ENCODE measurements at places on chromosomes 11 and 22. TPM values are rescaled to one million over a fixed set of nuclear protein-coding genes. Genes with fewer than 3 reads are reported as not detected.

GRCh38 chr11:75142714-75143419, 8.0 kb upstream of the SLCO2B1 start:
- DNase-seq: peak; percentile 88

FBLN1 gene
- 307 TPM for total RNA-seq

SLC22A6 gene
- total RNA-seq: not detected

GRCh38 chr11:27158456-27159334, 118.1 kb downstream of the BBOX1 start:
- no peak for DNase-seq

DNA sequence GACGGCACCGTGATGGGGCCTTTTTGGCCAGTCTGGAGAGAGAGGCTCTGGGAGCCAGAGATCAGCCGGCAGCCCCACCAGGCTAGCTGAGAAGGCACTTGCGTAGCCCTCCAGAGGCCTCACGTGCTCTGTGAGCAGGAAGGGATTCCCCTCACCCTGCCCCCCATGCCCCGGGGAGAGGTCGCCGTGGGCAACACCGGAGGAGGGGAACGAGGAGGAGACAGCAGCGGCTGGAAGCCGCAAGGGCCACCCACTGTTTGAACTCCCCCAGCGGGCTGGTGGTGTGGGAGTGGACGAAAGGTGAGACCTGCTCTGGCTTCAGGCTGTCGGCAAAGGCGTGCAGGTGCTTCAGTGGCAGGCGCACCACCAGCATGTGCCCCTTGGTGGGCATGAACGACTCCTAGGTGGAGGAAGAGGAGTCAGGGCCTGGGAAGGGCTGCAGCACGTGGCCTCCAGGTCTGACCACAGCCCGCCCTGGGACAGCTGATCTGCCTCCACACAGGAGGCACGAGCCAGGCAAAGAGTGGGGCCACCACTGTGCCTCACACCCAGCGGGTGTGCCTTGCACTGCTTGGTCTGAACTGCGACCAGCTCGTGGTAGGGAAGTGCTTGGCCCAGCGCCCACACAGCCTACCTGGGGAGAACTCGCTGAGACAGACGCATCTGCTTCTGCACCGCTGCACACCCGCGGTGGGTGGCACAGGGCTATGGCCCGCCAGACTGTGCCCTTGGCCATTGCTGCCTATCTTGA, 99.9 kb downstream of the MED15 start:
- DNase-seq: peak; percentile 51

GRCh38 chr22:47294576-47294975, 532.1 kb downstream of the TBC1D22A start:
- no peak for DNase-seq

DNA sequence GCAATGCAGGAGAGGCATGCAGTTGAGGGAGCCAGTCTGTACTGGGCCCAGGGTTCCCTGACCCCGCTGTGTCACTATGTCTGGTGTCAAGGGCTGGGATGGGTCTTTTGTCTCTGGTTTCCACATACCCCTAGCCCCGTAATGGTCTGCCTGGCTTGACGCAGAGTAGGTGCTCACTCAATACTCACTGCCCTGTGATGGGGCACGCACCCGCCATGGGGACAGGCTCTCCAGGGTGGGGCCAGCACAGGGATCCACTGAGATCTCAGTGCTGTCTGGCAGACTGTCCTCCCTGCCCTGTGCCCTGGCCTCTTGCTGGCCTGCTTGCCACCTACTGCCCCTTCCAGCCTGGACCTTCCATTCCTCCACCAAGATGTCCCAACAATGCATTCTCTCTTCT, 101.7 kb upstream of the CD82 start:
- DNase-seq: no peak

MS4A7 gene
- 315 TPM for total RNA-seq

DNA sequence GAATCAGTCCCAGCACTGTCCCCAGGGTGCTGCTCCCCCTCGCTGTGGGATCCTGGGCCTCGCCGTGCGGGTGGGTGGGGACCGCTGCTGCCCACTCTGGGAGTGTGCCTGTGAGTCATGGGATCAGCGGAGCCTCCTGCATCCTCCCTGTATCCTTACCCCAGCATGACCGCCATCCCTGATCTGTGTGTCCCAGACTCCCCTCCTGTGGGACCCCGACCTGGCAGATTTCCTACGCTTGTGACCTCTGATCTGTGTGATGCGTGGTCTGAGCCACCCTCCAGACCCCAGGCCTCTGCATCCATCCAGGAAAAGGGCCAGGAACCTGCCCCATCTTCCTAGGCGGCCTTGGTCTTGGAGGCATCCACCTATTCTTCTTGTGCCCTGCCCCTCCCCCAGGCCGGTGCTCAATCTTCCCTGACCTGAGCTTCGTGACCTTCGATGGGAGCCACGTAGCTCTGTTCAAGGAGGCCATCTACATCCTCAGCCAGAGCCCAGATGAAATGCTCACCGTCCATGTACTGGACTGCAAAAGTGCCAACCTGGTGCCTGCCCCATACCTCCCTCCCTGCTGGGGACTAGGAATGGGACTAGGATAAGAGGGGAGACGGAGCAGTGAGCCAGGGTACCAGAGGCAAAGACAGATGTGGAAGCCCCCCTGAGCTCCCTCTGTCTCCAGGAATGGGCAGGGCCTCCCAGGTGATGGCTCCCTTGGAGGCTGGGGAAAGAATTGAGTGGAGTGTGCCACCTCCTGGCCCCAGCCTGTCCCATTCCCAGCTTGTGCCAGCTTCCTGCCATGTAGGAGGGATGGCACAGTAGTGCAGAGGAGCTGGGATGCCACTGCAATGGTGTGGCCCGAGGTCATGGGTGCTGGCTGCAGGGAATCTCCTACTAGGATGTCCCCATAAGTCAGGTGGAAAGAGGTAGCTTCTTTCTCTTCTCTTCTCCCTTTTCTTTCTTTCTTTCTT, 65.4 kb downstream of the OTOG start:
- DNase-seq: peak; percentile 28

GRCh38 chr11:116598556-116598955, 174.2 kb downstream of the BUD13 start:
- no peak for DNase-seq

FERMT3 gene
- total RNA-seq: 92.0 TPM

DNA sequence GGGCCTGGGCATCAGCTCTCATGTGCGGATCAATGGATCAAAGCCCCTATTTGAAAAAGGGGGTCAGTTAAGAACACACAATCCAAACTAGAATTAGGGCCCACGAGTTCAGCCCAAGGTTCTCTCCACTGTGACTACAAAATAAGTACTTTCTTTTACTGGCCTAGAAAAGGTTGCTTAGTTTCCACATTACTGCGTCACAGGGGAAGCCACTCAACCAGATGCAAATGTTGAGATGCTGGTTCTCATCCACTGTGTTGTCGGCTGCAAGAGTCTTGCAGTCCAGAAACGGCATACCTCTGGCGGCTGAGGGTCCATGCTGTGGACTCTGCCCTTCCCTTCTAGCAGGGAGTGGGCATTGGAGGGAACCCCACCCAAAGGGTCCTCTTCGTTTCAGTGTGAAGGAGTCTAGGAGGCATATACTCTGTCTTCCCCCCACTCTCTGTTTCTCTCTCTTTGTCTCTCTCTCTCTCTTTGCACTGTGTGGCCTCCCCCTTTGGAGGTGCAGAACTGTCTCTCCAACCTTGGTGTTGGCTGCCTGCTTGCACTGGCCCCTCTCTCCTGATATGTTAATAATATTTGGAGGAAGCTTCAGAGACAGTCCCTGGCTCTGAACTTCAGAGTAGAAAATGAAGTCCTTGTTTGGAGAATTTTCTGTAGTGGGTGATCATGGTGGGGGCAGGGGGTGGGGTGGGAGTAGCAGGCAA, 99.0 kb upstream of the NNMT start:
- DNase-seq: no peak
